ENCODE measurements at places on chromosomes 12 and 14.

DNA sequence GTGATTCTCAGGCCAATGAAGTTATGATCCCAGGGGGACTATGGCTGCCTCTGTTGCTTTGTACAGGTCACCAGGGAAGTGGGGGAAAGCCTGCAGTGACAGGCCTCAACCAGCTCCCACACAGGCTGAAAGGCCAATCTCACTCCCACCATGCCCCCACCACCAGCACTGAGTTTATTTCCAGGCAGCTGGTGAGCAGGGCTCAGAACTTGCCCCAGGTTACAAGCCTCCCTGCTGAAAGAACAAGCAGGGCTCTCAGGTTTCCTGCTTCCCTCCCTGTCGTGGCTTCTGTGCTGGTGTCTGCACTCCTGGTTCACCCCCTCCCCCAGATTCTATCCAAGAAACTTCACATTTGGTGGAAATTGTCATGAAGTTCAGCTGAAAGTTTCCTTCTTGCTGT lies 260.3 kb downstream of the CCDC59 start:
- no peak for DNase-seq

- DNase-seq = no peak
These were observed 87.8 kb upstream of the ATXN7L3B start for GRCh38 chr12:74449872-74450271.

GRCh38 chr12:4584896-4585295 lies 22.9 kb downstream of the DYRK4 start:
- DNase-seq = no peak

GRCh38 chr14:74945261-74945851 lies 10.0 kb downstream of the PGF start:
- DNase-seq = no peak

Measured in stimulated activated CD4-positive, alpha-beta T cell treated with anti-CD3 and anti-CD28 coated beads, Interleukin-1b, Interleukin-23, amount 100 ng/mL, for 24 hours (primary cell).